Left renal cortex interstitium (tissue), 4 donors: ENCODE measurements at places on chromosomes 5 and 9. TPM values are rescaled to one million over a fixed set of nuclear protein-coding genes. Genes with fewer than 3 reads are reported as not detected.

The MIER3 gene
- 35.4 TPM for polyA plus RNA-seq

The TAF11L5 gene
- polyA plus RNA-seq: not detected

The ZNF608 gene
- 69.2 TPM for polyA plus RNA-seq

The FBXO38 gene
- 50.9 TPM for polyA plus RNA-seq

The MZB1 gene
- polyA plus RNA-seq: 0.48 TPM

The FAM219A gene
- 13.2 TPM for polyA plus RNA-seq

The NME5 gene
- 22.4 TPM for polyA plus RNA-seq

The SLC25A48 gene
- 2.8 TPM for polyA plus RNA-seq

DNA sequence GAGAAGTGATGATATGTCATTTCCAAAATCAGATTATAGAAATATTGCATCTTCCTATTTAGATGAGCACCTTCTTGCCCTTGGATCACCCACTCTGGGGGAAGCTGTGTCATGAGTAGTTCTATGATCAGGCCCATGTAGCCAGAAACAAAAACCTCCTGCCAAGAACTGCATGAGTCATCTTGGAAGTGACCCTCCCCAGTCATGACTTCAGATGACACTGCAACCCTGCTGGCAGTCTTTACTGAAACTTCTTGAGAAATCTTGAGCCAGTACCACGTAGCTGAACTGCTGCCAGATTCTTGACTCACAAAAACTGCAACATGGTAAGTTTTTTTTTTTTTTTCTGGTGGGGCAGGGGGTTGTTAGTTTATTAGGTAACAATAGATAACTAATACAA is 439.6 kb upstream of the PTGER4 start:
- no peak for DNase-seq

DNA sequence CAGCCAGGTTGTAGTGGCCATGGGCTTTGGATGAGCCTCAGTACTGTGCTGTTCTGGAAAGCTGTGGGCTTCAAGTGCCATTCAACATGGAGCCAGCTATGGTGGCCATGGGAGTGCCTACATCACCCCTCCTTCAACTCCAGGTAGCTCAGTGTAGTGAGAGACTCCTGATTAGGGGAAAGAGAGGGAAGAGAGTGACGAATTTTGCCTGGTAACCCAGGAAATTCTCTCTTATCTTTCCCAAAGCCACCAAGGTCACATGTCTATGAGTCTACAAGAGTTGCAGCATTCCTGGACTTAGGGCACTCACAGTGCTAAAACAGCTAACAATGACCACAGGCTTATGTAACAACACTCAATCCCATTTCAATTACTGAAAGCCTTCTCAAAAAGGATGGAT is 81.7 kb upstream of the SPTLC1 start:
- DNase-seq: no peak

DNA sequence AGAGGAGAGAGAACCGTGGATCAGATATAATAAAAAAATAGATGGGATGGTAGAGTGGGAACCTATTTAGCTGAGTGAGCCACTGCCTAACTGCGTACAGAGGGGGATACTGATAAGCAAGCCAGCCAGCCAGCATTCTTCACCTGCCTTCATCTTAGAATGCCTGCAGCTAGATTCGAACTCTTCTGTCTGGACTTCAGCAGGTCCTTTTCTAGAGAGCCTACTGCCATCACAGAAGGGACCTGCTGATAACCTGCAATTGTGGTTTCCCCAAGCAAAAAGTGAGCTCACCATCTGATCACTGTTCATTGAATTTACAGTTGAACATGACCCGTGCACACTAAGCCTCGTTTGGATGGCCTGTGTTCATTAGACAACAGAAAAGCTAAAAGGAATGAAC is 109.4 kb downstream of the CDC42SE2 start:
- no peak for DNase-seq

GRCh38 chr9:134681061-134681661 is 39.6 kb downstream of the COL5A1 start:
- no peak for DNase-seq

DNA sequence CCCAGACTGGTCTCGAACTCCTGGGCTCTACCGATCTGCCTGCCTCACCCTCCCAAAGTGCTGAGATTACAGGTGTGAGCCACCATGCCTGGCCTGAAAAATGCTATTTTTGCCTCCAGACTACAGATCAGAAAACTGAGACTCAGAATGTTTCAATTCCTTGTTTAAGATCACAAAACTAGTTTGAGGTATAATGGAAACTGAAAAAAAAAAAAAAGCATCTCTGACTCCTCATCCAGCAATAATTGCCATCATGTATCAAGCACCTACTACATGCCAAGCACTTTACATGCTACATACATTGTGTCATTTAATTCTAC is 35.6 kb downstream of the PLAC8L1 start:
- no peak for DNase-seq

- no peak for DNase-seq
These were observed 152.5 kb upstream of the ALDH1B1 start for GRCh38 chr9:38240051-38240450.

- DNase-seq: no peak
These were observed 11.7 kb downstream of the FIBCD1 start for GRCh38 chr9:130927338-130927737.

DNA sequence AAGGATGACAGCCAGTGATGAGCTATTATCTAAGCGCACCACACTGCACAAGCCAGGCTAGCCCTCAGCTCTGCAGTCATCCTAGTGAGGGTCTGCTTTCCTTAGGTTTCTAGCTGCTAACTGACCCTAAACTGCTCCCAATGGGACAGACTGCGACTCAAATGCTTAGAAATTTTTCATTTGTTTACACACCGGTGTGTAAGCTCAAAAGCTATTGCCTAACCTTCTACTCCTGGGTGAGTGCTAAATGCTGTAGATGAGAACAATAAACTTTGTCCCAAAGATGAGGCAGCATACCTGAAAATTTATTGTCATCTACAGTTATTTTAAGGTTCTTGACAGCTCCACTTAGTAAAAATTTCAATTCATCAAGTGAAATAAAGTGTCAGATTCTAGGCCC is 311.4 kb downstream of the TMEM167A start:
- no peak for DNase-seq

DNA sequence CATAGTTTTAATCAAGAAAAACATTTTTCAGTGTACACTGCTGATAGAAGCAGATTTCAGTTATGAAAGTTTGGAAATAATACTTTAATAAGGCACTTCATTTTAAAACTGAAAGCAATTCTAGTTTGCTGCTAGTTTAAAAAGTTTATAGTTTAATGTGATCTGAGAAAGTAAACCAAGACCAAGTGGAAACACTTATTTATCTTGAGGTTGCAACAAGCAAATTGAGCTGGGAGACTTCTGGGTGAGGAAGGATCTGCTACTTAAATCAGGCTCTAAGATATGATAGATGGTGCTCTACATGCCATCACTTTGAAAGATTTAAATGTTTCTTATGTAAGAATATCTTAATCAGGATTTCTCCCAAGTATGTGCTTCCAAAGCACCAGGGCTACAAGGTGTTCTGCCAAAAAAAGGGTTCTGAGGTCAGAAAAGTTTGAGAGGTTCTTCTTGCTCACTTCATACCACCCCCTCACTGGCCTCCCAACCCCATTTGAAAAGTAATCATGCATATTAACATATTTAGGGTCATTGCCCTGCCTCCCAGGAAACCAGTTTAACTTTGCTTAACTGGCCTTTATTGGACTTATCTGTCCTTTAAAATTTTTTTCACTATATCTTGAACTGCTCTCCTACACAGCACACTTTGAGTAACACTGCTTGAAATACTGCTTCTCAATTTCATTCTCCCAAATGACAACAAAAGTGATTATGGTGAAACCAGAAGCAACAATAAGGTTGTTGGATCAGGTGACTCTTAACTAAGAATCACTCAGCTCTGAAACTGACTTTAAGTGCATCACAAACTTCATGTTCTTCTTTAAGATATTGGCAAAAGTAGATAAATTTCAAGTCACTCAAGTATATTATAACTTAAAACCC is 15.5 kb downstream of the SLC44A1 start:
- no peak for DNase-seq

GRCh38 chr9:122186301-122186700 is 26.6 kb downstream of the MORN5 start:
- DNase-seq: no peak

GRCh38 chr9:88399966-88400365 is 11.7 kb downstream of the SPIN1 start:
- DNase-seq: no peak

GRCh38 chr9:13952906-13953305 is 361.0 kb downstream of the NFIB start:
- DNase-seq: no peak

- no peak for DNase-seq
These were observed 21.9 kb downstream of the SOX30 start for GRCh38 chr5:157630341-157630740.

GRCh38 chr5:146337928-146338327 is 711 bp upstream of the POU4F3 start:
- DNase-seq: no peak

DNA sequence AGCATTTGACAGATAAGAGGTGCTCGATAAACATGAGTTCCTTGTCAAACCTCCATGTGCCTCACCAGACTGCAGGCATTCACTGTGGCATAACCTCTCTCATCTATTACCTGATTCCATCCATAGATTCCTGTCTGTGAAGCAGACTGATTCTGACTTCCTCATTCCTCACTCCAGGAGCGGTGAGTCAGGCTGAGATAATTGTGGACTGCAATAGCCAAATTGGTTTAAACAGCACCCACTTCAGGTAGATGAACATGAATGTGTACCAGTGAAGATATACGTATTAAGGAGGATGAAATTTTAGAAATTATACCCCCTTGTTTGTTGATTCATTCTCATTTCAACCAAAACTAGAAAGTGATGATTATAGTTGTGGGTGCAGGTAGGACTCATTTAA is 391.2 kb downstream of the HINT1 start:
- no peak for DNase-seq

GRCh38 chr9:38046661-38047300 is 22.2 kb downstream of the SHB start:
- no peak for DNase-seq

- no peak for DNase-seq
These were observed 12.4 kb downstream of the SPATA31E1 start for GRCh38 chr9:87894998-87895625.

DNA sequence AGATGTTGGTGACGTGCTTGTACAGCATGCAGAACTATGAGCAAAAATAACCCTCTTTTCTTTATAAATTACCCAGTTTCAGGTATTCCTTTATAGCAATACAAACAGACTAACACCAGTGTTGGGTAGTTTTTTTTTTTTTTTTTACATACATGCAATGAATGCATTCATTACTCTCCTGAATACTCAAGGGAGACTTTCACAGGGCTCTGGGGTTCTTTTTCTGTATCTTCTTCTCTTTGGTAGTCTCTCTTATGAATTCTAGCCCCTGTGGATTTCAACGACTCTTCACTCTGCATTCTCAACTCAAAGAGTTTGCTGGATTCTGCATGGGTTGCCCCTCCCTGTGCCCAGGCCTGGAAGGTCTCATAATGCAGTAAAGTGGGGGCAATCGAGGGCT is 27.8 kb downstream of the PTTG1 start:
- no peak for DNase-seq

DNA sequence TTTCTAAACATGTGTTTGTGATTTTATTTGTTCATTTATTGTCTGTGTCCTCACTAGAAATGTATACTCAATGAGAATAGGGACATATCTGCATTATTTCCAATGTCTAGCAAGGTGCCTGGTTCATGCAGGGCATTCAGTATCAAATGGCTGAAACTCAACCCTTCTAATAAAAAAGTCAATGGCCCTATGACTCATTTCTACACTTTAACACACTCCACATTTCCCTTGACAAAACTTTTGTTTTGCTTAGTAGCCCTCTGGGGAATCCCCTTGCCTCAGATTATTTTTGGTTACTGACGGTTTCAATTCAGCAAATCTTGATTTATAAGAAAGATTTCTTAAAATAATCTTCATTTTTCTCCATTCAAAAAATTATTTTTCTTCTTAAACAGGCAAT is 206.0 kb upstream of the DMRTA1 start:
- DNase-seq: no peak

GRCh38 chr5:17365811-17366138 is 132.3 kb upstream of the TAF11L2 start:
- no peak for DNase-seq

DNA sequence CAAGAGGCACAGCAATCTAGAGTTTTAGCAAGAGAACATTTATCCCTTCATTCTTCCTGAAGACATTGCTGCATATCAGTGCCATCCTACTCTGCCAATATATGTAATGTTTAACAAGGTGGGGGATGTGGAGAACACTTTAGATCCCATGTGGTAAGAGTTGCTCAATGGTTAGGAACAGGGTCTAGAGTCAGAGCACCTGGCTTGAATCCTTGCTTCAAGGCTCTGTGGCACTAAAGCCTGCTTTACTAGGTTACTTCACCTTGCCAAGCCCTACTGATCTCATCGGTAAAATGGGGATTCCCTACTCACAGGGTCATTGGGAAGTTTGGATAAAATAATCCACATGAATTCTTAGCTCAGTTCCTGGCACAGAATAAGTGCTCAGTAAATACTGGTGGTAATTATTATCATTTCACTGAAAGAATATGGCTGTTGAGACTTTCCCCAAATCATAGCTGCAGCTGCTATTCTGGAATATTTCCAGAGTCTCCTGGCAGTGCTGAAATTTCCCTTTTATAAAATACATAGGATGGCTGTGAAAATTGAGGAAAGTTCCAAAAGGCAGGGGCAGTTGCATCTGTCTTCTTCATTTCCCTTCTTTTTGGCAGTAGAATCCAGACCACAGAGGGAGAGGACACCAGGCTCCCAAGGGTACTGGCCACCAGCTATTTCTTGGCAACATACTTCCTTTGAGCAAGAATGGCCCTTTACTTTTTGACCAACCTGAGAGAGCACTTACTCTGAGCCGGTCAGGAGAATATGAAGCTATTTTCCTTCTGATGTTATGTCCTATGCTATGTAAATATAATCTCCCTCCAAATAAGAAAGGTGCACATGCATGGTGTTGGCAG is 142.8 kb downstream of the PALM2AKAP2 start:
- DNase-seq: no peak

DNA sequence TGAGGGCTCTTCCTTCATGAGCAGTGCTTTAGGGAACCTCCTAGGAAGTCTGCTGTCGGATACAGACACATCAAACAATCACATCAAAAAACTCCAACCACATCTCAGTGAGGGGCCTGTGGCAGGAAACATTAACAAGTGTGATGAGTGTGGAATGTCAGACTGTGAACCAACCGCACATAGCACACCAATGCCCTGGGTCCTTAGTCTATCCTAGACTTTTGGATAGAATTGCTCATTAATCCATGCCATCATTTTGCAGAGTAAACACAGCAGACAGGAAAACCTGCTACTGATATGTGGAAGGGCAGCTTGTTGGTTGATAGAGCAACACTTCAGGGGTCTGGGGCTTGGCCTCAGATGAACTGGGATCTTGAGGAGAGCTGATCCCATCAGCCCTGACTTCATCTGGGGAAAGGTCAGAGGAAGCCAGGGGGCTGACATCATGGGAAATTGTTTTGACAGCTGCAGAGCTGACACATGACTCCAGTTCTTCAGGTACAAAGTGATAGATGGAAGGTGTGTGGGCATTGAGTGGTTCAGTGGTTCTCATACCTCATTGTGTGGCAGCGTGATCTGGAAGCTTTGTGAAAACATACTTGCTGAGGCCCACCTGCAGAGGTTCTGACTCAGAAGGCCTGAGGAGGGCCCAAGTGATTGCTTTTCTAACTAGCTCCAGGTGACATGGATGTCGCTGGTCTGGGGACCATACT is 193.3 kb downstream of the DIRAS2 start:
- no peak for DNase-seq
